ENCODE measurements at places on chromosomes 1 and 21.
A peak's percentile ranks its signal among the peaks of the same experiment; 100 is the strongest.

- DNase-seq: no peak
These were observed 25.7 kb downstream of the CTH start for GRCh38 chr1:70436622-70437251.

DNA sequence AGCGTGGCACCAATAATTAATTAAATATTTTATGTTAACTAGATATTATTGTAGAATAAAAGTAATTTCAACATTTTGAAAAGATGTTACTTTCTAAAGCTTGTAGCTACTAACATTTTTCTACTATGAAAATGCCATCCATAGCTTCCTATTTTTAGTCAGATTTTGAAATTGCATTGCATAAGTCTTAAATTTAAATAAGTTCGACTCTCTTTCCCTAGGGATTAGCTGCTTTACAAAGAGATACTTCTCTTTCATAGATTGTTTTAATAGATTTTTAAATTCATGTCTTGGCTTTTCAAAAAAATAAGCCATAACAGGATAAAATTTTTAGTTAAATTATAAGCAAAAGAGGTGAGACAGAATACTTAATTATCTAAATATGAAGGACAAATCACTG is 1279.6 kb downstream of the KCNT2 start:
- DNase-seq: no peak

DNA sequence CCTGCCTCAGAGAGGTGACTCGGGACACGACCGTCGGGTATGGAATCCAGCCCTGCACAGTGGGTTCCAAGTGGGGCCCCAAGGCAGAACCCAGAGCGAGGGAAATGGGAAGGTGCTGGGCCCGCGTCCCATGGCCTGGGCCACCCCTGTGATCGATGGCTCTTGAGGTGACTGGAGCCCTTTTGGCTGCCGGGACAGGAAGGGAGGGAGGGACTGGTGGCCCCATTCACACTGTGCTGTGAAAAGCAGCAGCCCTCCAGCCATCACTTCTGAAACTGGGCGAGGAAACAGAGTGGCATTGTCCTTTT is 110.4 kb upstream of the IFFO2 start:
- no peak for DNase-seq

DNA sequence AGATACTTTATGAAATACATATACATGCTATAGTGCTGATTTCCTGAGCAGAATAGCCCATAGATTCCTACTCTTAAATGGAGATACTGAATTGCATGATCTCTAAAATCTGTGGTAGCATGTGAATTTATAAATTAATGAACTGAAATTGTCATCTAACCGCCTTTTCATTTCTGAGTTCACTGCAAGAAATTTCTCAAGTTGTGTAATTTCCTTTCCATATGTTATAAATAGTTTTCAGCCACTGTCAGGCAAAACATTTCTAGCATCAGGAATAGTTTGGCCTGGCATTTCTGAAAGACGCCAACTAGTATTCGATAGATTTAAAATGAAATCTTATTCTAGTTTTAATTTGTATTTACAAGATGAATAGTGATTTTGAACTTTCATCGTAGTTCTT is 310.1 kb downstream of the USH2A start:
- DNase-seq: no peak

DNA sequence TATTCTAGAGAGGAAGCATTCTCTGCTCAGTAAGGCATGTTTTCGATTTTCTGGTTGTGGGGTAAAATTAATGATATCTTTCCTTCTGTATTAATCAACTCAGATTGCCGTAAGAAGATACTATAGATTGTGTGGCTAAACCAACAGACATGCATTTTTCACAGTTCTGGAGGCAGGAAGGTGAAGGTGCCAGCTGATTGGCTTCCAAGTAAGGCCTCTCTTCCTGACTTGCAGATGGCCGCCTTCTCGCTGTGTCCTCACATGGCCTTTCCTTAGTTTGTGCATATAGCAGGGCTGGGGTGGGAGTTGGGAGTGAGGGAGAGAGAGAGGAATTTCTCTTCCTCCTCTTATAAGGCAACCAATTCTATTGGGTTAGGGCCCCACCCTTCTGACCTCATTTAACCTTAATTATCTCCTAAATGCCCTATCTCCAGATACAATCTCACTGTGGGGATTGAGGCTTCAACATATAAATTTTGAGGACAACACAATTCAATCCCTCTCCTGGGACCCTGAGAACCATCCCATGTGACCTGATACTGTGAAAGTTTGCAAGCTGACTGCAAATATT is 52.3 kb upstream of the MRPS6 start:
- peak; percentile 52 for DNase-seq

DNA sequence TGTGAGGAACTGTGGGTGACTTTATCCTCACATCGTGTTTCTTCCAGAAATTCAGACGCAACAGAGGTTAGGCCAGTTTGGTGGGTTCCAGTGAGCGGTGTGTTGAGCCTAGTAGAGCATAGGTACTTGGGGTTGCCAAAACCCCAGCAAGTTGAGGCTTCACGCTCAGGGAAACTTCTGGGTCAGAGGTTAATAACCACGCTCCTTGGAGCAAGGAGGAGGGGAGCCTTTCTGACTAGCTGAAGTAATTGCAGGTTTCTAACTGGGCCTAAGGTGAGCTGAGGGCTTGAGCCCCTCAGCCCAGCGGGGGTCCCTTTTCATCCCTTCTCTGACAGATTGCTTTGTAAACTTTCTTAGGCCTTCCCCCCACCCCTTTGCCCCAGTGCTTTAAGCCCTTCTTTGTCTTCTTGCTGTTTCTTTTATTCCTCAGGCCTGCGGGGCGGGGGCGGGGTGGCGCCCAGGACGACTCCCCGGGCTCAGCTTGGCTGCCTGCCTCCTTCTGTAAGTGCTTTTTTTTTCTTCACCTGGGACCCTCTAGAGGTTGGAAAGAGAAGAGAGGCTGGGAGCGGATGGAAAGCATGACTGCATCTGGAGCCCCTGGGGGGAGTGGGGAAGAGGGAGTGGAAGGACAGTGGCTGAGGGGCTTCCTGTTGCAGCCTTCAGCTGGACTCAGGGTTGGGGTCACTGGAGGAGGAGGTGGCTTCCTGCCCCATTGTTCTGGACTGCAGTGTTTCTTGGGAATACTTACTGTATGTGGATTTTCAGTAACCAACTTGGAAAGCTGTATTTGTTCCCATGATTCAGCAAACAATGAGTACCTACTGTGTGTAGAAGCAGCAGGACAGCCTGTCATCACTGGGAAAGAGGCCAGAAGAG is 1.3 kb upstream of the ZNF436 start:
- DNase-seq: no peak

- DNase-seq: no peak
These were observed 1.0 kb upstream of the MFN2 start for GRCh38 chr1:11979028-11979850.

GRCh38 chr1:154483941-154484803 is 17.8 kb upstream of the TDRD10 start:
- DNase-seq: peak; percentile 93

GRCh38 chr1:174116042-174116441 is 43.3 kb upstream of the RABGAP1L start:
- no peak for DNase-seq

GRCh38 chr1:243924188-243924587 is 74.1 kb upstream of the AKT3 start:
- DNase-seq: peak; percentile 49

DNA sequence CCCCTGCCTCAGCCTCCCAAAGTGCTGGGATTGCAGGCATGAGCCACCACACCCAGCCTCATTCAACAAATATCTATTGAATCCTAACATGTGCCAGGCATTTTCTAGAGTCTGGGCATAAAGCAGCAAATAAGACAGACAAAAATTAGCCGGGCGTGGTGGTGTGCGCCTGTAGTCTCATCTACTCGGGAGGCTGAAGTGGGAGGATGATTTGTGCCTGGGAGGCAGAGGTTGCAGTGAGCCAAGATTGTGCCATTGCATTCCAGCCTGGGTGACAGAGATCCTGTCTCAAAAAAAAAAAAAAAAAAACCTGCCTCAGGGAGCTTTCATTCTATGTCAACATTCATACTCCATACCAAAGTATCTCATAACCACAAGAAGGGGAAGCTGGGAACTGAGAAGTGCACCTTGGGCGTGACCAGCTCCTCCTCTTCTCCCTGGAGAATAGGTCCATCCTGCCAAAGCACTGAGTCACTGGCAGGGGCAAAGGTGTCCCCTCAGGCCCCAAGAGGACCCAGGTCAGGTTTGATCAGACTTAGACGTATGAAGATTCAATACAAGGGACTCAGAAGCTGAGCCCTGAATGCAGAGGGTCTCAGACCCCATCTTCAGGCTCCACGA is 36.8 kb upstream of the PPP1R15B start:
- no peak for DNase-seq

- peak; percentile 4 for DNase-seq
These were observed 26.1 kb downstream of the ATP5PF start for GRCh38 chr21:25708467-25709065.

DNA sequence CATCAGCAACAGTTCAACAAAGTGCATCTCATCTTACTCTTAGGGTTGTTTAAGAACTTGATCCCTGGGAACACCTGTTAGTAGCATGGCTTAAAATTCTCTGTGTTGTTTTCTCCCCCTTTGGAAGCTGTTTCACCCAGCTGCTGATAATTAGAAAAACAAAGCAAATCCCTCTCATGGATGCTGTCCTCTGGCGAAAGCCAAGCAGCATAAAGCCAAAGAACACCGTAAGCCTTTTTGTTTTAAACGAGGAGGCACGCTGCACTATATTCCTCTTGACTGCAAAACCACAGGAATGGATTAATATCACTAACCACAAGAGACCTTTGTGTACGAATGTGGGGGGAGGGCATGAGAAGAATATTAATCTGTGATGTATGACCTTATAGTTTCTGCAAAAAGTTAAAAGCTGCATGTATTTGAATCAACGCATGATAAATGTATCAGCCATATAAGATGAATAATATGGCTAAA is 923.2 kb downstream of the LTN1 start:
- DNase-seq: peak; percentile 80

- peak; percentile 83 for DNase-seq
These were observed 35.6 kb upstream of the GRHL3 start for GRCh38 chr1:24283326-24284155.

DNA sequence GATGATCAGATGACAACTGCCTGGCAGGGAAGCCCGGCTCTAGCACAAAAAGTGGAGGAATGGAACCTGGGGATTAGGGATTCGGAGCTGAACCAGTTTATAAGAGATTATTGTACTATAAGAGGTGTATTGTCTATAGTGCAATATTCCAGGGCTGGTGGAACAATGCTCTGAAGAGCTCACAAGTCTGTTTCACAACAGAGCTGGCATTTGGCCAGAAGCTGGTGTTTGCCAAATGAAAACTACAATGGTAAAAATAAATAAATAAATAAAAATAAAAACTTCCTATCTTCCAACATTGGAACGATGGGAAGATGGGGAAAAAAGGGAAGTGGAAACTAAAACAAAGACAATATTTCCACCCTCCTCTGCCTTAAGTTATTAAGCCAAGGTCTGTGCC is 73.5 kb downstream of the CHODL start:
- no peak for DNase-seq

- no peak for DNase-seq
These were observed 42.8 kb downstream of the ACP6 start for GRCh38 chr1:147627435-147628110.

GRCh38 chr1:113197719-113198330 is 124.8 kb downstream of the LRIG2 start:
- DNase-seq: no peak

DNA sequence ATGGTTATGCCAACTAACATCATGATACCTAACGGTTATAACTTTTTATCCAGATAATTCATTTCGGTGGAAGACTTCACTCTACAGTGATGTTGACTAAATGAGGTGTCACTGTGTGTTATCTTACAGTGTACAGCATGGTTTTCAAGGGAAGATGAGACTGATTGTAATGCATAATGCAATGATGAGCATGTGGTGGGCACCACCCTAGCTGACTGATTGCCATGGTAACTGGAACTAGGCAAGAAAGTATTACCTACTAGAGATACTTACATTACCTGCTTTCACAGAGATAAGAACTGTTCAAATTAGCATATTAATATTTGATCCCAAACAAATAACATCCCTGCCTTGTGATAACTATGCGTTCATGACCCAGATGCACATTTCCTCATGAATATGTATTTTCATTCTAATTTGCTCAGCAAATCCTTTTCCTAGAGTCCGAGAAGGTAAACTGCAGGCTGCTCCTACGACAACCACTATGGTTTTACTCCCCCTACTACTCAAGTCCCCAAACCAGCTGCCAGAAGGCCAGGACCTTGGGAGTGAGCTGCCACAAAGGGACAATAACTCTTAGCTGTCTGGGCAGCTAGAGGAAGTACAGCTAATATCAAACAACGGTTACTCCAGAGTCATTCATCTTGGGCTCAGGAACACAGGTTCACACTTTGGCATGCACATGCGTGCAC is 29.2 kb downstream of the TRABD2B start:
- DNase-seq: no peak

DNA sequence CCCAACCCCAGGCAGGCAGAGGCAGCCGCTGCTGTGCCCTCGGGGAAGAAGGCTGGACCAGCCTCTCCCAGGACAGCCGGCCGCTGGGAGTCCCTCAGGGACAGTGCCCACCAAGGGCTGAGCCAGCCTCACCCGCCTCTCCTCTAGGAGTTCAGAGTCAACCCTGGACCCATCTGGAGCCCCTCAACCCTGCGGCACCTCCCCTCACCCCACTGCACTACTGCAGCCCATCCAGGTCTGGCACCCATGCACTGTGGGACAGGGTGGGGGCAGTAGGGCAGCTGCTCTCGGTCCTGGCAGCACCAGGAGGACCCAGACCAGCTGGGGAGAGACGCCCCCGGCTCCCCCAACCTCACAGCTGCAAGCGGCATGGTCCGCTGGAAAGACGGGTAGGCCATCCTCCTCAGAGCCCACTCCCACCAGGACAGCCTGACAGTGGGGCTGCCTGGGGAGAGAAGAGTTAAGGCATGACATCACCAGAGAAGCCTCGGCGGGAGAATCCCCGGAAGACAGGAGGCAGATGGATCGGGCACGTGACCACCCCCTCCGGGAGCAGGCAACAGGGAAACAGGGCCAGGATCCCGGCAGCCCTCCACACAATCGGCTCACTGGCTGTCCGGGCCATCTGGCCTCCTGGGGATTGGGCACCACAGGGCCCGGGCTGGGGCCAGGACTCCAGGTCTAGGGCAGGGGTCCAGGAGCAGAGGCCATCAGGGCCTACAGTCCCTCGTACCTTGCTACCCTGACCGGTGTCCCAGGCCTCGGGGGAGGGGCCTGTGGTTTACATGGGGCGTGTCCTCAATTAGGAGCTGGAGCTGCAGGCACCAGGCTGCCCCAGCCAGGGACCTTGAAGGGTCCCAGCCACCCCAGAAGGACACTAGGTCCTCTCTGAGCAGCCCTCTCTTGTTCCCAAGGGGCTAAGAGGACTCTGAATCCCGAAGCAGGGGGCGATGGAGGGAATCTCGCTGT is 3.1 kb downstream of the ACAP3 start:
- peak; percentile 55 for DNase-seq

DNA sequence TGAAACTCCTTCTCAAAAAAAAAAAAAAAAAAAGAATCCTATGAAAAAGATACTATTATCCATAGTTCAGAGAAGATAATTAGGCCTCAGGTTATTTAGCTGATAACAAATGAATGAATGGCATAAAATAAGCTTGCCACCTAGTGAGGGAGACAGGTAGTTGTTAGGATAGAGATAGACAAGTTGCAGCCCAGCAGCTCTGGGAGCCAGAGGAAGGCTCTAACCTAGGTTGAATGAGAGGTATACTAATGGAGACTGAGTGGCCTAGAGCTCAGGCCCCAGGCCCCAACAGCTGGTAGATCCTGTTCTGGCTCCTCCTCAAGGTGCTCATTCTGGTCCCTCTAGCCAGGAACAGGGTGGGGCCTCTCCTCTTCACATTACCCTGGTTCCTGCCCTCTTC is 20.6 kb upstream of the RSPO1 start:
- no peak for DNase-seq

Data from astrocyte (in vitro differentiated cells and primary cell).